ENCODE measurements at places on chromosomes 1 and 21.

GRCh38 chr1:53893999-53894636, at the start of gene DIO1:
DIO1 (plus strand) TSS chr1:53894187; CDS start chr1:53894211, 24 bp downstream.
- no peak for DNase-seq

DNA sequence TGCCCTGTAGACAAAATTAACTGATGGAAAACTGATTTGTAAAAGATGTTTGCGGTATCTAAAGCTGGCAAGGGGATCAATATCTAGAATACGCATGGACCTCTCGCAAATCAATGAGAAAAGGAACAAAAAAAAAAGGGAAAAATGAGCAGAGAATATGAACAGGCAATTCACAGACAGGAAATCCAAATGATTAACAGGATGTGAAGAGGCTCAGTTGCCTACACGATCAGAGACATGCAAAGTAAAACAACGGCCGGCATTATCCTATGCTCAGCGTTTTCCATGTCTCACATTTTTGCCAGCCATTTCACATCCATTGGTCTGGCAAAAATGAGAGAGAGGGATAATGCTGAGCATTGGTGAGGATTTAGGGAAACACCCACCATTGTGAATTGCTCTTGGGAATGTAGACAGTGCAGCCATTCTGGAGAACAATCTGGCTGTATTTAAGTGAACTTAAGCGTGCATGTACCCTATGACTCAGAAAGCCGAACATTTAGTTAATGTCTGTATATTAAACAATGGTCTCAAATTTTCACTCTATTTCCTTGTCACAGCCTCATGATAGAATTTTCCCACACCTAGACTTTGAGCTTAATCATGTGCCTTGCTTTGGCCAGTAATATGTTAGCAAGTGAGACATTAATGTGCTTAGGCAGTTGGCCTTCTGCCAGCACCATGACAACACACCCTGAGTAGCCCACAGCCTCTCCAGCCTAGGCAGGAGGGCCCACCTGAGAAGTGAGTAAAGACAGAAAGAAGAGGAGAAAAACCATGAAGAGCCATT, 61.0 kb upstream of the NBPF3 start:
- DNase-seq = no peak

GRCh38 chr1:216175714-216176113, 247.5 kb downstream of the USH2A start:
- DNase-seq = no peak

GRCh38 chr1:167196166-167196565, 24.5 kb upstream of the POU2F1 start:
- no peak for DNase-seq

GRCh38 chr1:67674260-67675011, 10.6 kb upstream of the GADD45A start:
- DNase-seq = no peak
